ENCODE measurements at places on chromosomes 11 and 22.

DNA sequence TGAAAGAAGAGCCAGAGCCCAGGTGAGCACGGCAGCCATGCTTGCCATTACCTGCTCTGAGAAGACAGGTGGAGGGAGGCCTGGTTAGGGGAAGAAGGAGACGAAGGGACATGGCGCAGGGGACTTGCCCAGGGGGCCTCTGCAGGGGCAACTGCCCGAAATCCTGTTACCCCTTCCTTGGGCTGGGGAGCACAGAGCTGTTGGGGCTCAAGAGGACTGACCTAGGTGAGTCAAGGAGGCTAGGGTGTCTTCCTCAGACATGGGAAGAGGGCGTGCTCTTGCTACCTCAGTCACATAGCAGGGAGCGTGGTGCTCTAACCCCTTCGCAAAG is at the start of gene APOA5:
TSS of gene APOA5 (minus strand) at position 67 of the 331 bp plus-strand sequence. CDS start at position 48, 19 bp downstream.
- DNase-seq, result no peak

DNA sequence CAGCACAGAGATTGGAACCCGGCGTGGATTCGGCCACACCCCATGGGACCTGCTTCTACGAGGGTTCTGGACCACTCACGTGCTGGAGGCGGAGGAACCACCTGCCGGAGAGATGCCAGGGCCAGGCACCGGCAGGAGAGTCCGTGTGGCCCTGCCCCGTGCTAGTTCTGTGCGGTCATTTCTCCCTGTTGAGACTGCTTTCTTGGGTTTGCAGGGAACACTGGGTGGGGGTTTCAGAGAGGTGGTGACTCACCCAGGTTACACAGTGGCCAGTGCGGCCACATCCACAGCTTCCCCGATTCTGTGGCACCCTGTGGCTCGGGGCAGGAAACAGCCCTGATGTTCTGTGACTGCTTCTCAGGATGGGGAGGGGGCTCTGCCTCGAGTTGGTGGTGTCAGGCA is 3.6 kb upstream of the PHLDA2 start:
- no peak for DNase-seq

DNA sequence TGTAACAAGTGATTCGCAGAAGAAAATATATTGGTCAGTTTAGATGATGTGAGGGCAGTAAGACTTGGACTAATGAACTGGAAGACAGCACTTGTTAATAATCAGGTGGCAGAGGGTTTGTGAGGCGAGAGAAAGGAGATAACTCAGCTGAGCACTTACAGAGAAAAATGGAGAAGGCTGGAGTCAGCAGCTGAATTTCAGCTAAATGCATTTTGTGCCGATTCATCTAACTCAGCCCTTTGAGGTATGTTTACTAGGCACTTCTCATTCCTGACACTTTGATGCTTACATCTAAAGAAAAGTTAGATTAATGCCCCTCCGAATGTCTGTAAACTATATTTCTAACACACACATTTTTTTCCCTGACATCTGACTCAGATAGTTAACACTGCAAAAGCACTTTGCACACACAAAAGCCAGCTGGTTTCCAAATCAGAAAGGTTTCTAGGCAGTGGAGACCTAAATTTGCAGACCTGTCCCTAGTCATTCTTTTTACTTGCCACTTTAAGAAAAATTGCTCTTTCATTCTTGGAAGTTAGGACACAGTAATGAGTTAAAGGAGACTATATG is 859.5 kb upstream of the CCDC90B start:
- no peak for DNase-seq

DNA sequence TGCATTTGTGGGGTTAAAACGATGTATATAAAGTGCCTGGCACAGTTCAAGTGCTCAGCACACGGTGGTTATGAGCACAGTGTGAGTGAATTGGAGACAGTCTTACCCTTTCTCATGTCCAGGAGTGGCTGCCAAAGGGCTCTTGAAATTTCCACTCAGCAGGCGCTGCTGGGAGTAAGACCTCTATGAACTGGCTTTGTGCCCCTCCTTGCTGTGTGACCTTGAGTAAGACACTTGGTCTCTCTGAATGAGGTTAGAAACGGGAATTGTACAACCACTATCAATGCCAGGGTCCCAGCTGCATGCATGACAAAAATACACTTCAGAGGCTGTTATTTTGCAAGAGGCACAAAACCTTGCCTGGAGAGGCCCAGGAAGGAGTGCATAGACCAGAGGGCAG is 86.6 kb downstream of the TSPAN18 start:
- no peak for DNase-seq

GRCh38 chr11:75786101-75786736 is 17.6 kb downstream of the DGAT2 start:
- DNase-seq, result no peak

DNA sequence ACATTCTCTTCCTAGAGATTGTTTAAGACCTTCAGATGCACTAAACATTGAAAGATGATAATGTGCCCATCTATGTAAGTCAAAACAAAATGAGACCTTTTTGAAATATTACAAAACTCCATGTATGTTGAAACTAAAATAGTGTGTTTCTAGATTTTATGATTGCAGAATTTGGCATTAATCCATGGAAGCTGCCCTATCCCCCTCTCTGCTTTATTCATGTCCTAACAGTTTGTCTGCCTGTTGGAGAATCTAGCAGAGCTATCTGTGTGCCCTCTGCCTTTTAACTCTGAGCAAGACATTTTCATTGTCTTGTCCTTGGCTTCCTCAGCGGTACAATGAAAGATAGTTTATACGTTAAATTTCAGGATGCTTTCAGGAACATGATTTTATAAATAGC is 105.5 kb downstream of the FAT3 start:
- DNase-seq, result no peak

- DNase-seq, result peak; percentile 22
Measured at GRCh38 chr11:78202733-78203167, 14.0 kb downstream of the USP35 start.

GRCh38 chr11:115695677-115696364 is 191.6 kb upstream of the CADM1 start:
- DNase-seq, result no peak

GRCh38 chr11:124758355-124759265 is 3.5 kb downstream of the ESAM start:
- DNase-seq, result peak; percentile 48

DNA sequence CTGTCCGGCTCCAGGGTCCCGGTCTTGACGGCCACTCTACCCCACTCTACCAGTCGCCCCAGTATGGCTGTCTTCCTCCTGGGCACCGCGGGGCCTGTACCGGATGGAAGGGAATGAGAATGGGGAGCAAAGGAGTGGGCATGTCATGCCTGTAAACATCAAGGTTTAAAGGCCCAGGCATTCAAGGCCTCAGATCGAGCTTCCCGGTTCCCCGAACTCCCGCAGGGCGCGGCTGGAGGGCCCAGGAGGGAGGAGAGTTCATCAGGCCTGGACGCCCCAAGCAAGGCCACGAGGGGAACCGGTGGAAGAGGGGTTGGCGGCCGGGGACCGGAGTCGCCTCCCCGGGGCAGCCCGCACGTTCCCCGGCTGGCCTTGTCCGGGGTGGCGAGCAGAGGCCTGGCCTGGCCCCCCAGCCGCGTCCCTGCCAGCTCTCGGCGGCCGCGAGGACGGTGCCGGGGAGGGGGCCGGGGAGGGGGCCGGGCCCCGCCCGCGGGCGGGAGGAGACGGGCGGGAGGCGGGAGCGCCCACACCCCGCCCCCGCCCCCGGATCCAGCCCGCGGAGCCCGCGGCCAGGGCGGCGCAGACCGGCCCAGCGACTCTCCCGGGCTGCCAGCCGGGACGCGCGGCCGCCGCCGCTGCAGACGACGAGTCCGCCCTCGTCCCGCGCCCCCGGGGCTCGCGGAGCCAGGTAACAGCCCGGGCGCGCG is at the start of gene CDC42EP1:
TSS of gene CDC42EP1 (plus strand) at position 580 of the 707 bp plus-strand sequence. CDS start 5,870 bp downstream, outside the sequence.
- no peak for DNase-seq
